ENCODE measurements at places on chromosomes 3 and 15.

- no peak for DNase-seq
These were observed 103.3 kb downstream of the ATG7 start for GRCh38 chr3:11375333-11376088.

DNA sequence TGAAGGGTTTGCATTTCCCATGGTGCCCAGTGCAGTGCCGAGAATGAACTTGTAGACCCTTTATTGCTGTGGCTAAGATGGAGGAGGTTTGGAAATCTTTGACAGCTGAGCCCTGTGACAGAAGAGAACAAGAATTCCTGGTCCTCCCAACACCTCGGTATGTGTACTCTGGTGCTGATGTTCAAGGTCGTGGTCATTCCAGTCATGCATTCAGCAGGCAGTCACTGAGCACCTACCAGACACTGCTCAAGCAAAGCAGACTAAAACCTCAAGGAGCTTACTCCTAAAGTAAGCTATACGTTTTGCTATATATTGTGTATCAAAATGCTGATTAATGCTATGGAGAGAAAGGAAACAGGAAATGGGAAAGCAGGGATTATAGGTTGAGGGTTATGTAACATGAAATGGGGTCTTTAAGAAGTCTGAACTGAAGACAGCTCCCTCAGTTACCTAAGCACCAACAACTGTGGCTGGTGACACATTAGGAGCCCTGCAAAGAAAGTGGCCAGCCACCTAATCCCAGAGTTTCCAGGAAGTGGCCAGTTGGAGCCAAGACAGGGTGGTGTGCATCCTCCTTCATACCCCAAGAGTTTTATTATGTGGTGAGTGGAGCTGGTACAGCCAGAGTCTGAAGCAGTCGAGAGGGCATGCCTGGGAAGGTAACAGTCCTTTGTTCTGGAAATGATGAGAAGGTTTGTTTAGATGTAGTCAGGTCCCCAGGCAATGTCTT is 65.0 kb downstream of the CCNL1 start:
- DNase-seq: no peak

- DNase-seq: no peak
These were observed 2.0 kb downstream of the ACAN start for GRCh38 chr15:88805031-88805780.

- no peak for DNase-seq
These were observed 380.7 kb upstream of the KCNMB2 start for GRCh38 chr3:178155521-178155920.

DNA sequence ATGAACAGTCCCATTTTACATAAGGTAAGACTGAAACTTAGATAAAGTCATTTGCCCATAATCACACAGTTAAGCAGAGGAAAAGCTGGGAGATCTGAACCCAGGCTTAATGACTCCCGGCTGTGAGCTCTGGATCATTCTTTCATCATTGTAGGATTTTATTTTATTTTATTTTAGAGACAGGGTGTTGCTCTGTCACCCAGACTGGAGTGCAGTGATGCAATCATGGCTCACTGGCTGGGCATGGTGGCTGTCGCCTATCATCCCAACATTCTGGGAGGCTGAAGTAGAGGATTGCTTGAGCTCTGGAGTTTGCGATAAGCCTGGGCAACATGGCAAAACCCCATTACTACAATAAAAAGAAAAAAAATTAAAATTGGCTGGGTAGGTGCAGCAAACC is 31.2 kb upstream of the RAF1 start:
- no peak for DNase-seq

DNA sequence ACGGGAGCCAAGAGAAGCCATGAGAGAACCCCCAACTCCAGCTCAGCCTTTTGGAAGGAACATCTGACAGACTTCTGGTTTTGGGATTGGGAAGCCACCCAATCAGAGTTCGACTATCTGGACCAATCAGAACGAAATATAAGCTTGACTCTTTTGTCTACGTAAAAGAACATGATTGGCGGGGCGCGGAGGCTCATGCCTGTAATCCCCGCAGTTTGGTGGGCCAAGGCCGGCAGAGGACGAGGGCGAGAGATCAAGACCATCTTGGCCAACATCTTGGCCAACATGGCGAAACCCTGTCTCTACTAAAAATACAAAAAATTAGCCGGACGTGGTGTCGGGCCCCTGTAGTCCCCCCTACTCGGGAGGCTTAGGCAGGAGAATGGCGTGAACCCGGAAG is 380.3 kb downstream of the TBL1XR1 start:
- no peak for DNase-seq

GRCh38 chr3:141519587-141519986 is 32.8 kb downstream of the RASA2 start:
- DNase-seq: no peak

GRCh38 chr3:138608322-138609135 is at the start of gene FAIM:
Gene FAIM (plus strand): TSS chr3:138608771. CDS start chr3:138619727, 10,956 bp downstream.
- no peak for DNase-seq

GRCh38 chr3:98921957-98922356 is 20.5 kb upstream of the DCBLD2 start:
- no peak for DNase-seq

- DNase-seq: no peak
These were observed 1060.0 kb downstream of the NAALADL2 start for GRCh38 chr3:175919133-175919532.

- no peak for DNase-seq
These were observed 68.8 kb upstream of the ZNF148 start for GRCh38 chr3:125443923-125444322.

- DNase-seq: no peak
These were observed 98.9 kb downstream of the HMG20A start for GRCh38 chr15:77519540-77519939.

DNA sequence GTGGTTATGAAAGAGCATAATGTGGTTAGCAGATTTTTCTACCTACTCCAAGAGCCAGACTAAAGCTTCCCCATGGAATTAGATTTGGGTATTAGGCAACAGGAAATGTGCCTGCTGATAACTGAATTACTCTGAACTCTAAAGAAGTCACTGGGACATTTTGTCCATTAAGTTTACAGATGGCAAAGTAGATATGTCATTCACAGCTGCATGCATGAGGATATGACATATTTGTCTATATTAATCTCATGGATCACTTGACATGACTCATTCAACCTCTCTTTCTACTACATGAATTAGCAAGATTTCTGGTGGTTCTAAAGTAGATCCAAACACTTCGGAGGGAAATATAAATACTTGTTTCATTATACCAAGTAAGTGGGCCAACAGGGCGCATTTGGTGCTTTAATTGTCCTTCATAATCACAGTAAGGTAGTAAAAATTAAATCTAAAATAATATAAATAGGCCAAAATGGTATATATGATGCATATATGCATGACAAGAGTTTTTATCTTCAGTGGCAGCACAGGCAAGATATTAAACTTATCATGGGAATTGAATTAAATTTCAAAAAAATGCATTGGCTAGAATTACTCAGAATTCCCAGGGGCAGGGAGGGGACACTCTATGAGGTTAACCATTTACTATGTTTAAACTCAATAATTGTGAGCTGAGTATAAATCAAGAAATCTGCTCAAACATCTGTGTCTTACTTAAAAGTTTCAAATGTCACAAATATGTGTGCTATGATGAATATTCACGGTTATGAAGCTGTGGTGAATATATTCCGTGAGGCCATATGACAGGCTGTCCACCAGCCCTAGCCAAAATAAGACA is 365.3 kb upstream of the KCNMB2 start:
- no peak for DNase-seq

Measured in cortex of kidney (tissue), 1 donor.